ENCODE measurements at places on chromosomes 4 and X.

DNA sequence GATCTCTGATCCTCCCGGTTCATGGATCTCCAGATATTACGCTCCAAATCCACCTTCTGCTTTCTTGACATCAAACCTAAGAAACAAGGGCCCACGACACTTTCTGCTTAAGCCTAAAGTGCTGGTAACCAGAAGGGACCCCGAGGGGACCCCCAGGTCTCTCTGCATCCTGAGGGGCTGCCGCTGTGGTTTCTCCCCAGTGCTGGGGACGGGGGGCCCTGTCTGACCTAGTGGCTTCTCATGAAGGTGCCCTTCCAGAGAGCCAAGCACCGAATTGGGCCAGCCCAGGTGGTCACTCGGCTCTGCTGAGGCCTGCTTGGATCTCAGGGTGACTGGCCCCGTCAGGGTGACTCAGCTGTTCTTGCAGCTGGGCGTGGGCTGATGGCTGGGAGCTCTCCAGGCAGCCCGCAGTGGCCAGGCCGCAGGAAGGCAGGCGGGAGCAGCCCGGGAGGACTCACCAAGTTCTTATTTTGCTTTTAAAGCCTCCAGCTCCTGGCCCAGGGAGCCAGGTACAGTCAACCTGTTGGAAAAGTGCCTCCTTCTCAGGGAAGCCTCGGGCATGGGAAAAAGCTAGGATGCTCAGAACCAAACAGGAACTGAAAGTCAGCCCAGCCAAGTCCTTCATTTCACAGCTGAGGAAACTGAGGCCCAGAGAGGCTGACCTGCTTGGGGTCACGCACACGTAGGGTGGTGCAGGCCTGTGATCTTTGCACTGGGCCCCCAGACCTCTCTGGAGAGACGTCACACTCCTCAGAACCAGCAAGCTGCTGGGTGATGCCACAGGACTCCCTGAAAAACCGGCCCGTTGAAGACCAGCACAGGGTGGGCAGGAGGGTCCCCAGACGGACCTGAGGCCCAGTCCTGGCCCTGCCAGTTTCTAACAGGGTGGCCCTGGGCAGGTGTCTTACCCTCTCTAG, 16.7 kb downstream of the BLOC1S4 start:
- peak; percentile 61 for DNase-seq

DNA sequence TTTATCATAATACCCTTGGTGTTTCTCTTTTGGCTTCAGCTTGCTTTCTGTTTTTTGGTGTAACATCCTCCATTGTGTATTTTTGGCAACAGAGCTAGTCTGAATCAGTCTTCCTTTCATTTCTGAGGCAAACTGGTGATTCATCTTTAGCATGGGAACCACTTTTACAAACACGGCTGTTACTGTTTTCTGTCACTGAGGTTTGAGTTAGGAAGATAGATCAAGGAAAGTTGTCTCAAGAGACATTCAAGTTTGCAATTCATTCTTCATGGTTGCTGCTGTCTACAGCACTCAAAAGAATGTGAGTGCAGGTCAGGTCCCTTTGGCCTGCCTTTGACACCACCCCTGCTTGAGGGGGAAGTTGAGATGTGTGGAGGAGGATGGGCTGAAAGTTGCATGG, 36.3 kb downstream of the IL21 start:
- DNase-seq: no peak

GRCh38 chr4:128660361-128661215, 148.9 kb upstream of the JADE1 start:
- DNase-seq: no peak

- peak; percentile 80 for DNase-seq
Measured at GRCh38 chrX:154436983-154437752, at the start of gene GDI1. Gene GDI1 (plus strand): TSS chrX:154437154. CDS start chrX:154437255, 101 bp downstream.

GRCh38 chrX:9494771-9495170, 29.9 kb downstream of the TBL1X start:
- DNase-seq: no peak

GRCh38 chr4:48047421-48047844, 30.9 kb downstream of the NIPAL1 start:
- DNase-seq: no peak

GRCh38 chrX:110569506-110569905, 210.9 kb downstream of the RTL9 start:
- no peak for DNase-seq

- no peak for DNase-seq
Measured at GRCh38 chrX:67612231-67612630, 68.4 kb downstream of the AR start.

DNA sequence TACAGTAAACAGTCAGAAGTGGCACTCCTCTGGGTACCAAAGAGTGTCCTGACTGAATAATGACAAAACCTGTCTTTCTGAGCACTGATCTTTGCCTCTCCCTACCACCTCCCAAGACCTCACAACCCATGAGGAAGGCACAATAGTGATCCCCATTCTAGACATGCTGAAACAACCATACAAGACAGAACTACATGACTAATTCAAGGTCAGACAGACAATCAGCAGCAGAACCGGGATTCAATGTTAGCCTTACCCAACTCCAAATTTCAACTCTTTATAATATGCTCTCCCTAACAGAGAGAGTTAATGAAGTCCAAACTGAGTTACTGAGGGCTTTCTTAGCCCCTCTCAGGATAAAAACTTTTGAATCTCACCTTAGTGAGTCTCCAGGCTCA, 71.0 kb downstream of the IRF2 start:
- no peak for DNase-seq

- peak; percentile 60 for DNase-seq
Measured at GRCh38 chr4:183906739-183907651, 1.9 kb downstream of the STOX2 start.

DNA sequence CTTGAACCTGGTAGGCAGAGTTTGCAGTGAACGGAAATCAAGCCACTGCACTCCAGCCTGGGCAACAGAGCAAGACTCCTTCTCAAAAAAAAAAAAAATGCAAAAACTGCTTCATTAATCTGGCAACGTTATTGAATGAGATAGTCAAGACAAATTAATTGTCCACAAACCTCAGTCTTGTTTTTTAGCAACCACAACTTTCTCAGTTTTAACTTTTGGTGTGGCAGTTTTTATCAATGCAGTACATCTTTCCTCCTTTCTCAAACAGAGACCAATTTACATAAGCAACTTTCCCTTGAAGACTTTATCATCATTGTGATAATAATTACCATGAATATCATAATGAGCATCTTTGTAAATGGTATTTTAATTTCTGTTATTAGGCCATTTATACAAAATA, 61.7 kb upstream of the GALNTL6 start:
- no peak for DNase-seq

- DNase-seq: no peak
Measured at GRCh38 chr4:15488658-15489470, 19.2 kb downstream of the CC2D2A start.

DNA sequence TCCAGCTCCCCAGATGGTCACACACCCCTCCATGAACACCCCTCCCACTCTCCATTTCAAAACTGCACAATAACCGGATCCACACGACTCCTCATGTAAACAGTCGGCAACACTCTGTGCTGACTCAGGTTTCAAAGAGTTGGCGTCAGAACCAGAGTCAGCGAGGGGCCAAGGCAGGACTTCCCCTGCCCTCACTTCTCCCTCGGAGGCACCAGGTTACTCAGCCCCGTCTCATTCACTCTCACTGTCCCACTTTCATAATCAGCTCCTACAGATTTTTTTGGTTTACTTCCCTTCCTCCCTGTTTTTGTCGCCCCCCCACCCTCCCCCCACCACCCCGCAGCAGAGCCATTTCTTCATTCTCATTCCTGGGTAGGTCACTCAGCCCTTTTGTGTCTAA, 2.7 kb upstream of the TIMP1 start:
- no peak for DNase-seq

- no peak for DNase-seq
Measured at GRCh38 chrX:132333351-132333750, 114.1 kb upstream of the RAP2C start.

GRCh38 chr4:3318561-3319021, 25.8 kb downstream of the RGS12 start:
- DNase-seq: peak; percentile 81

- no peak for DNase-seq
Measured at GRCh38 chr4:152558396-152558795, 22.5 kb upstream of the FBXW7 start.

GRCh38 chr4:41406113-41406516, 131.8 kb upstream of the LIMCH1 start:
- no peak for DNase-seq

DNA sequence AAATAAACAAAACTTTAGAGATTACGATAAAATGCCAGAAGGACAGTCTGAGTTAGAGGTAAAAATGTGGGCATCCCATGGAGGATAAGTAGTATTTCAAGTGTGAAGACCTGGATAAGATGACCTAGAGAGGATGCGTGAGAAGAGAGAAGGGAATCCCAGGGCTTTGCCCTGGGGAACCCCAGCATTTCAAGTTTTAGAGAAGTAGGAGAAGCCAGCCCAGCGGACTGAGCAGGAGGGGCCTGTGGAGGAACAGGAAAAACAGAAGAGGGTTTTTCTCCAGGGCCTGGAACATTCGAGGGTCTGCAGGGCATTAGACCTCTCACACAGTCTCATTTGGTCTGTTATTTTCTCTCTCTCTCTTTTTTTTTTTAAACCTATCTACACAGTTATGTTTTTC, 2.9 kb upstream of the CFP start:
- no peak for DNase-seq

GRCh38 chrX:13752646-13753045, 18.1 kb downstream of the OFD1 start:
- DNase-seq: no peak

GRCh38 chrX:35406386-35406785, 391.8 kb upstream of the MAGEB16 start:
- no peak for DNase-seq

- DNase-seq: no peak
Measured at GRCh38 chr4:148333265-148333664, 108.9 kb downstream of the NR3C2 start.

GRCh38 chr4:75985116-75985515, 5.6 kb downstream of the SDAD1 start:
- DNase-seq: no peak

- no peak for DNase-seq
Measured at GRCh38 chr4:98728433-98728832, 70.0 kb upstream of the TSPAN5 start.

GRCh38 chr4:105236202-105236915, 89.7 kb downstream of the TET2 start:
- no peak for DNase-seq

- no peak for DNase-seq
Measured at GRCh38 chrX:13535376-13536165, 33.8 kb upstream of the EGFL6 start.

DNA sequence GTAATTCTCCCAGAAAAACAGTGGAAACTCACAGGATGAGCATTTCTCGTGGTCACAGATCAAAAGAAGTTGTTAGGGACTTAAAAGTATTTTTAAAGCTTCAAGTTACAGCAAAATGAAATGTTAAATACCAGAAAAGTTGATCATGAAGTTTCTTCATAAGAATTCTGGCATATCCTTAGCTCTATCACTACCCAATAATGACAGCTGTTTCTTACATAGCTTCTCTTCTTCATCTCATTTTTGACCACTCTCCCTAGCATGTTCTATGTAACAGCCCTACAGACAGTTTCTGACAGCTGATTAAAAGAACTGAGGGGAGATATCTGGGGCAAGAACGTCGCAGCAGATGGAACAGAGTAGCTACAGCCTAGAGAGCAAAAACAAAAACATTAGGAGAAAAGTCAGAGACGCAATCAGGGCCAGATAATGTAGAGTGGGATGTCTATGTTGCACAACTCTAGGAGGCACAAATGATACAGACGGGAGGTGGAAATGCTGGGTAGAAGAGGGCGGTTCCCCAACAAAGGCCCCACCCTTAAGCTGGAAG, 108.7 kb downstream of the CORIN start:
- no peak for DNase-seq

- no peak for DNase-seq
Measured at GRCh38 chrX:13051167-13051528, 6.7 kb upstream of the FAM9C start.

- no peak for DNase-seq
Measured at GRCh38 chr4:188437535-188437934, 298.3 kb downstream of the TRIML1 start.

DNA sequence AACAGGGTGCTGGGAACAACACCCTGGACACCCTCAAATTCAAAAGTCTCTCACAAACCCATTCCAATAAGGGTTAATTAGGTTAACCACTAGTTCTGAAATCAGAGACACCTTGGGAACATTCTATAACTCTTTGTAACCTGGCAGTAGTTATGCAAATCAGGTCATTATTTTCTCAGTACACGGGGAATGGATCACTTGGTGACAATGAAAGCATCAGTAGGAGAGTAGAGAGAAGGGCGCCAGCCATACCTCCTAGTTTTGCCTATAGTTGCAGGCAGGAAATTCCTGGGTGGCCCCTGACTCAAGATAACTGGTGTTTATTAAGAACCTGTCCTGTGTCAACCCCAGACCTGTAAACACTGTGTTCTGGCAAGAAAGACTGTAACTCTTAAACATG, 2.5 kb downstream of the CCDC110 start:
- DNase-seq: no peak

DNA sequence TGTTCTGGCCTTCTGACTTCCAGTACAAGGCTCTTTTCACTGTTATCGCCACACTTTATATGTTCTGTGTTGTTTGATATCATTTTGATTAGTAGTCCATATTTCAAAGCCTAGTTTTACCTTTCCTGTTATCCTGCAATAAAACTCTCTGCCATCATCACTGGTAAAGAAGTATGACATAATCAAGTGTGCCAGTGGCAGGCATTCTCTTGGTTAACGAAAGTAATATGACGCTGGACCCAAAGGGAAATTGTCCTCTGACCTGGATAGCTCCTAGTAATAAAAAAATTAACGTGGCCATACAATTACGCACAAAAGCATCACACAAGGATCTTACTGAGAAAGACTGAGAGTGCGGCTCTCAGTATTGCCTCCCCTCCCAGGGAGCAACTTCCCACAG, 33.8 kb downstream of the DGKK start:
- DNase-seq: no peak

DNA sequence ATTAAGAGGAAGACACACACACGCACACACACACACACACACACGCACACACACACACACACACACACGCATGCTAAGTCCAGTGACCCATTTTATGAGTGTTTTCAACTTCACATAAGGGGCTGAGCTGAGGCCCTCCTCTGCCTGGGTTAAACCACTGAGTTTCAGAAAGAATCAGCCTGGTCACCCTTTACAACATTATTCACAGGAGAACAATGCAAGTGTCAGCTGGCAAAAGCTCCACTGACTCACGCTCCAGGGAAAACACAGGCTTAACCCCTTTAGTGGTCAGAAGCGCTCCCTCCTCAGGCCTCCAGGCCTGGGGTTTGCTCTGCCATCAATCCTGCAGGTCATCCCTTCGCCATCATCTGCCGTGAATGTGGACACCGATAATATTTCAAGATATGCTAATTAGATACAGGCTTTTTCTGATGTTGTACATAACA, 46.9 kb downstream of the ACOX3 start:
- DNase-seq: peak; percentile 53

GRCh38 chr4:94649381-94650133, 108.2 kb upstream of the BMPR1B start:
- DNase-seq: no peak

DNA sequence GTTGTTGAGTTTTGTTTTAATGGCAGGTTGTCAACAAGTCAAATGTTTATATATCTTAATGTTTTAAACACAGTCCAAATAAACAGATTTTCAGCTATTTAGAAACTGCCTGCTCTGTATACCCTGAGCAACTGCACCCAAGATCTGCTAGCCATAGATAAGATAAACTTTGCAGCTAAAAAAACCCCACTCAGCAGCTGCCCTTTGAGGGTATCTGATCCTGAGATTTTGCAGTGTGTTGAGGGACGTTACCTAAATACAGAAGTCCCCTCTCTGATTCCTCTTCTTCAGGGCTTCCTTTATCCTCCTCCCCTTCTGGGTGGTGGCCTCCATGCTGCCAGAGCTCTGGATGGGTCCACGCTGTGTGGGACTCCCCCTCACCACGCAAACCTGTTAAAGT, 11.0 kb upstream of the FGG start:
- no peak for DNase-seq

All from iPS-NIHi11 (cell line).